Common myeloid progenitor, CD34-positive (primary cell): ENCODE measurements at places on chromosomes 6 and 20.
A peak's percentile ranks its signal among the peaks of the same experiment; 100 is the strongest.

DNA sequence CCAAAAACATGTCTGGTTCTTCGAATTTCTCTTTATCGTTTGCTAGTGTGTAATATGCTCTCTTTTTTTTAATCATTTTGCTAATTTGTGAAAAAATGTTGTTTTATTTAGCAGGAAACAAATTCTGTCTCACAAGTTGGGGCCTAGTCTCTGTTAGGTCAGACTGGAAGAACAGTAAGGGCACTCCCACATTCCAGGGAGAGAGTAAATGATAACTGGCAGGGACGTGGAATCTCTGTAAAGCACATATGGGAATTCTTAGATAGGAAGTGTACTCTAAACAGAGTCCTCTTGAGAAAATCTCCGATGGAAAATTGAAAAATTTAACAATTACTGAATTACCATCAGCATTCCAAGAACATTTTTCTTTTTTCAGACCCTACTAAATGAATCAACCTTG lies 16.4 kb upstream of the CCDC28A start:
- no peak for DNase-seq

DNA sequence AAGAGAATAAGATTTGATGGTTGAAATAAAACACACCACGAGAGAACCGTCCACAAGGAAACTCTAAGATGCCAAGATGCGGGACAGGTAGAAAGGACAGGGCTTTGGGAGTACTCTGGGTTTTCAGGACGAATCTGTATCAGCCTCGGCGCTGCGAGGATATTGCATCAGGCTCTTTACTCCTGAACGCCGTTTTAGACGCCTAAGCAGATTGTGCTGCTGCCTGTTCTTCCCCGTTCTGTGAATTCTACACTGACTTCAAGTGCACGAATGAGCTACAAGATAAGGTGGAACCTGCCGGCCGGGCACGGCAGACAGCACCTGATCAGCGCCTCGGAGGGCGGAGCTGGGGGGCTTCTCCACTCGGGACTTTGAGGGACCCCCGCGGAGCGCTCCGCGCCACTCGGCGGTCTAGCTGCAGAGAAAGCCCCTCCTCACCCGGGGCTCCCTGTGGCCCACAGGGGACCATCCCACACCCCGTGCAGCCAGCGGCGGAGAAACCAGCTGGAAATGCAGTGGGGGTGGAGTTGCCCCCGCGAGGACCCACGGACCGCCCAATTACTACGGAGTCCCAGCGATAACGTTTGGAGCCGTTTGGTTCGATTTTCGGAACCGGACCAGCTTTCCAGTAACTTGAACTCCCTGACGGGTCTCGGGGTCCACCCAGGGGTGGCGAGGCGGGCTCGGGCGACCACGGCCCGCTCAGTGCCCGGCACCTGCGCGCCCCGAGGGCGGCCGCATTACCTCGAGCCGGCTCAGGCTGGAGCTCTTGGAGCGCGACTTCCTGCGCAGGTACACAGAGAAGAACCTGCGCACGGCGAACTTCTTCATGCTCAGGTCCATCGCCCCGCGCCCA lies 646 bp downstream of the RPS6KA2 start:
- DNase-seq = peak; percentile 45

- no peak for DNase-seq
These were observed 339.8 kb downstream of the FRK start for GRCh38 chr6:115720900-115721299.

DNA sequence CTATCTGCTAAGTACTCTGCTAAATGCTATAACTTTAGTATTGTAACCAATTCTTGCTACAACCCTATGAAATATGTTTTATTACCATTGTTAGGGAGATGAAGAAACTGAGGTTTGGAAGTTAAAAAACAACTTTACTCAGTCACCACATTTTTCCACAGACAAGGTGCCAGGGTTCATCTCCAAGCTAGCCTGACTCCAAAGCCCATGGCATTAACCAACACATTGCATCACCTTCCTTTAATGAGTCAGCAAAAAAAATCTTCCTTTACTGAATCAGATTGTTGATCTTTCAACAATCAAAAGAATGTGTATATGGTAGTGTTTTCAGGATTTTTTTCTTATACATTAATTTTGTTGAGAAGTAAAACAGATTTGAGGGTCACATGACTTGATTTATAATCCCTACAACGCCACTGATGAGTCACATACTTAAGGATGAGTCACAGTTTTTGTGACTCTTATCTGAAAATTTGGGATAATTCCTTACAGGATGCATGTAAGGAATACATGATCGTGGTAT lies 41.5 kb downstream of the MAN1A1 start:
- peak; percentile 72 for DNase-seq

GRCh38 chr20:59588236-59588855 lies 16.0 kb upstream of the PHACTR3 start:
- no peak for DNase-seq

- no peak for DNase-seq
These were observed 30.6 kb upstream of the RIPOR2 start for GRCh38 chr6:24966381-24966780.

DNA sequence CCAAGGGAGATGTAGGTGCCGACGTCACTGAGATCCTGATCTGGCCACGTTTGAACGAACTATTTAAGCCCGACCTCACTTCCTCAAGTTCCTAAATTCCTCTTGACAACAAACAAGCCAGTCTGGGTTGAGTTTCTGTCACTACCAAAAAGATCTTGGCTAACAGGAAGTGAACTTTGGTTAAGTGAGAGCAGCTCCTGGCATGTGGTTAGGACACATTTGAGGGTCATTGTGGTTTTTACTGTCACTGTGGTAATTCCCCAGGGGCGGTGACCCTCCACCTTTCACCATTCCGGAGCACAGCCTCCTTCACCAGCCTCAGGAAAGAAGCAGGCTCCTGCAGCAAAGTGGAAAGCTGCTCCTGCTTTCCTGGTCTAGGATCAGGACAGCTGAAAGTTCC lies 43.1 kb upstream of the ZNF831 start:
- DNase-seq = peak; percentile 39

DNA sequence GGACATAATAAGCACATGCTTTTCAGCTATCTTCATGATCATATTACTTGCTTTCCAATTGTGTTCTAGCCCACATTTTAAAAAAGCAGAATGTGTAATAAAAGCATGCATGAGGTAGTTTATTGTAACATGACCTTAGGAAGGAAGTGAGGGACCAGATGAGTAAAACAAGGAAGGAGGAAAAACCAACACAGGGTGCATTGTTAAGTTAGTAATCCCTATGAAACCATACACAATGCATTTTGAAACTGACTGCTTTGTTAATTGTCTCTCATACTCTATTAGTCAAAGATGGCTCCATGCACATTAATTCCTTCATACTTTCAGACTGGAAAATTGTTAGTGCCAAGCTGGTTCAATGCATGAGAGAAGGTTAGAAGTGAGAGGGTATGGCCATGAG lies 37.7 kb upstream of the CENPW start:
- no peak for DNase-seq

DNA sequence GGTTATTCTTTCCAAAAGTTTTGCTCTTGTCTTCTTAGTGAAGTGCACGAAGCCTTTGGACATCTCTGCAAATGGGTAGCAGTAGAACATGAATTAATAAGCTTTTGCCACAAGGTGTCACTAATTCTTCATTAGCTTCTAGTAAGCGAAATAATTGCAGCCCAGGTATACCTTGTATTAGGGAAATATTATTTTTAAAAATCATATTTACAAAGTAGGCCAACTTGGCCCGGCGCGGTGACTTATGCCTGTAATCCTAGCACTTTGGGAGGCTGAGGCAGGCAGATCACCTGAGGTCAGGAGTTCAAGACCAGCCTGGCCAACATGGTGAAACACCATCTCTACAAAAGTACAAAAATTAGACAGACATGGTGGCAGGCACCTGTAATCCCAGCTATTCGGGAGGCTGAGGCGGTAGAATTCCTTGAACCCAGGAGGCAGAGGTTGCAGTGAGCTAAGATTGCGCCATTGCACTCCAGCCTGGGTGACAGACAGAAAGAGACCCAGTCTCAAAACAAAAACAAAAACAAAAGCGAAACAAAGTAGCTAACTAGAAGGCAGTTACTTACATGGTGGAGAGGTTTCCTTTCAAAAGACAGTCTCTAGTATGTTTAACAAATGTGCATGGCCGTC lies 8.8 kb upstream of the RSPH3 start:
- peak; percentile 61 for DNase-seq

DNA sequence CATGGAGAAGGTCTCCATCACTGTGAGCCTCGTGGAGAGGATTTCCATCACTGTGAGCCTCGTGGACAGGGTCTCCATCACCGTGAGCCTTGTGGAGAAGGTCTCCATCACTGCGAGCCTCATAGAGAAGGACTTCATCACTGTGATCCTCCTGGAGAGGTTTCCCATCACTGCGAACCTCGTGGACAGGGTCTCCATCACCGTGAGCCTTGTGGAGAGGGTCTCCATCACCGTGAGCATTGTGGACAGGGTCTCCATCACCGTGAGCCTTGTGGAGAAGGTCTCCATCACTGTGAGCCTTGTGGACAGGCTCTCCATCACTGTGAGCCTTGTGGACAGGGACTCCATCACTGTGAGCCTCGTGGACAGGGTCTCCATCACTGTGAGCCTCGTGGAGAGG lies 140.4 kb downstream of the ERMARD start:
- no peak for DNase-seq

DNA sequence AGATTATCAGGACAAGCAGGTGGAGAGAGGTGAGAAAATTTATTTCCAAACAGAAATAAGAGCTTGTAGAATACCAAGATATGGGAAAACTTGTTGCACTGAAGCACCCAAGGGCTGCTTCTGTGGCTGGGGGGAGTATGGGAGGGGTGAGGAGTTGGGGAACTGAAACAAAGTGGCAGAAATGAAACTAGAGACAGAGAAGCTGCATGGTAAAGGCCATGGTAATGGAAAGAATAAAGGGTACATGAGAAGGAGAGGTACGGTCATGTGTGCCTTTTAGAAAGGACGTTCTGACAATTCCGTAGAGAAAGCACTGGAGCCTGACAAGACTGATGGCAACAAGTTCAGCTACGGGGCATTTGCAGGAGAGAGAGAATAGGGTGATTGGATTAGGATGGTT lies 51.6 kb upstream of the RIN2 start:
- DNase-seq = no peak

GRCh38 chr20:1281279-1282057 lies 15.4 kb downstream of the SNPH start:
- no peak for DNase-seq

DNA sequence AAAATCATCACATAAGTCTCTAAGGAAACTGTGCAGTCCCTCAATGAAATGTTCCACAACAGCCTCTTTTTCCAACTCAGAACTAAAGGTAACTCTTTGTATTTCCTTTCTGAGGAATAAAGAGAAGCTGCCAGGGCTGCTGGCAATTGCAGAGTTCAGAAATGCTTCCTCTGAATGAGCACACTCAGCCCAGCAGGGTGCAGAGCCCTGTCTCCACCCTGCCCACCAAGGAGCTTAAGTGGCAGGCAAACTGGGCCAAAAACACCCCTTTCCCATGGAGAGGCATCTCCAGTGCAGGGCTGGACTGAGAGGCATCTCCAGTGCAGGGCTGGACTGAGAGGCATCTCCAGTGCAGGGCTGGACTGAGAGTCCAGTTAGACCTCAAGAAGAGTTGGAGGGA lies 255.4 kb downstream of the GMPR start:
- DNase-seq = no peak

- no peak for DNase-seq
These were observed 73.9 kb downstream of the DCDC2 start for GRCh38 chr6:24284006-24284405.

- peak; percentile 77 for DNase-seq
These were observed 8.0 kb upstream of the IER3 start for GRCh38 chr6:30752157-30752927.

DNA sequence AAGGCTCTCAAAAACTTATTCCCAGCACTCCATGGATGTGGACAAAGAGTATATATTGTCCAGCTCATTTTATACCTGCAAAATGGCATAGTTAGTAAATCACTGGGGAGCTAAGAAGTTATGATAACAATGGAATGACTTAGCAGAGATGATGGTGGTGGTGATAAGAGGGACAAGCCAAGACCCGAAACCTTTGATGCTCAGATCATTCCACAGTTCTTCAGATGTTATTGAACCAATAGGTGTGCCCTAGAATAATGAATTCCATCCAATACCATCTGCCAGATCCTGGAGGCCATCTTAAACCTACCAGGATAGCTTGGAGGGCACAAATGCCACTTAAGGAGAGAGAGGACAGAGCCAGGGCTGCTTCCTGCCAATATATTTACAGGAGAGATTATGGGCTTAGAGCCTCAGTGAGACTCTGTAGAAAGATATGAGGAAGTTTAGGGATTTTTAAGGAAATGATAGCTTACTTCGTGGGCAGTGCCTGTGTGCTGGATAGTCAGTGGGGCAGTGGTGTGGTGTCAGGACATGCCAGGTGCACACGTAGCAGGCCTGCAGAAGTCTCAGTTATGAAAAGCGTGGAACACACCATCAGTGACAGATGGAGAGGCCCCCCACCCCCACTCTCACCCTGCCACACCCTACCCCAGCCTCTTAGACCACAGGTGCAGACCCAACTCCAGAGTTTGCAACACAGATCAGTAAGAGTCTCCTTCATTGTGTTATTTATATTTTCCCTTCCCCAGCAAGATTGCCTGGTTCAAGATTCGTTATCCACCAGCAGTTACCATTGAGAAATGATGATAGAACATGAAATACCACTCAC lies 209.7 kb upstream of the SUPT3H start:
- DNase-seq = no peak

DNA sequence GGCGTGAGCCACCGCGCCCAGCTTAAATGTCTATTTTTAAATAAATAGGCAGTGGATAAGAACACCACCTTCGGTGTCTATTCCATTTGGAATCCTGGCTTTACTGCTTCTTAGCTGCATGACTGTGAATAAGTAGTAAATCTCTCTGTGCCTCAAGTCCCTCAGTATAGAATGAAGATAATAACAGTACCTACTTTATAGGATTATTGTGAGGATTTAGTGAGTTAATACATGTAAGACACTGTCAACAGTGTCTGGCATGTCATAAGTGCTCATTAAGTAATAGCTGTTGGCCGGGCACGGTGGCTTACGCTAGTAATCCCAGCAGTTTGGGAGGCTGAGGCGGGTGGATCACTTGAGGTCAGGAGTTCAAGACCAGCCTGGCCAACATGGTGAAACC lies 10.1 kb downstream of the TPX2 start:
- DNase-seq = no peak

GRCh38 chr6:137193256-137194070 lies 20.0 kb upstream of the IL22RA2 start:
- DNase-seq = no peak

DNA sequence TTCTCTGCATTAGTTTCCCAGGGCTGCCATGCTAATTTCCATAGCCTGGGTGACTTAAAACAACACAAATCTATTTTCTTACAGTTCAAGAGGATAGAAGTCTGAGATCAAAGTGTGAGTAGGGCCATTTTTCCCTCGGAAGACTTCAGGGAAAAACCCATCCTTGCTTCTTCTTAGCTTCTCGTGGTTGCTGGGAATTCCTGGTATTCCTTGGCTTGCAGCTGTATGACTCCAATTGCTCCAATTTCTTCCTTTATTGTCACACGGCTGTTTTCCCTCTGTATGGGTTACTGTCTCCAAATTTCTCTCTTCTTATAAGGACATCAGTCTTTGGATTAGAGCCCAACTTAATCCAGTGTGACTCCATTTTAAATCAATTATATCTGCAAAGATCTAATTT lies 128.4 kb upstream of the JAG1 start:
- no peak for DNase-seq

GRCh38 chr20:53408691-53409446 lies 184.8 kb downstream of the ZNF217 start:
- no peak for DNase-seq
